Ovary (tissue), 10 donors: ENCODE measurements at places on chromosomes 4 and X. TPM values are rescaled to one million over a fixed set of nuclear protein-coding genes. Genes with fewer than 3 reads are reported as not detected.

The PHEX gene
- 1.1 TPM for total RNA-seq

The RBM47 gene
- 4.2 TPM for total RNA-seq

The SULT1E1 gene
- 0.25 TPM for total RNA-seq

The HPGD gene
- total RNA-seq = 1.2 TPM

The UCP1 gene
- not detected for total RNA-seq

The LRIT3 gene
- total RNA-seq = 0.05 TPM
